ENCODE measurements at places on chromosomes 1 and 21.

- no peak for DNase-seq
Measured at GRCh38 chr1:1775327-1776226, 2.7 kb downstream of the NADK start.

- no peak for DNase-seq
Measured at GRCh38 chr1:27752360-27752759, 20.7 kb upstream of the STX12 start.

- no peak for DNase-seq
Measured at GRCh38 chr1:154865442-154866256, 4.4 kb downstream of the KCNN3 start.

- DNase-seq: no peak
Measured at GRCh38 chr21:41622831-41623548, 115.0 kb upstream of the TMPRSS2 start.

GRCh38 chr1:42815941-42816584 lies 859 bp upstream of the ERMAP start:
- DNase-seq: no peak

DNA sequence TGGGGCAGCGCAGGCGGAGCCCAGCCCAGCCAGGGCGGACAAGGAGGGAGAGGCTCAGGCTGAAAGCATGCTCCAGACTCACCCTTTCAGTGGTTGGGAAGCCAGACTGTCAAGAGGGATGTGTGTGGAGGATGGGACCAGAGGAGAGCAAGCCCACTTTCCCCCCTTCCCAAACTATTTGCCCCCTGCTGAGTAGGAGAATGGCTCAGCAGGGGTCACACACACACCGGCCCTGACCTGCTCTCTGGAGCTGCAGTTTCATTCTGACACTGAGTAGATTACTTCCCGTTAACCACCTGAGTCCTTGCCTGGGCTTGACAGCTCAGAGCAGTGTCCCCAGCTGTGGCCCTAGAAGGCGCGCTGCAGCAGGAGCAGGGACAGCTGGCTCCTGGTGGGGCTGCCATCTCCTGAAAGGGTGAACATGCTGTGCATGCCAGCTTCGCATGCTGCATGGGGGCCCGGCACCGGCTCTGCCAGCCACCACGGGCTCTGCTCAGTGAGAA lies 51.6 kb upstream of the CNTN2 start:
- DNase-seq: no peak

GRCh38 chr21:20511216-20511880 lies 486.9 kb upstream of the NCAM2 start:
- DNase-seq: no peak

GRCh38 chr21:30256100-30256499 lies 26.6 kb downstream of the KRTAP24-1 start:
- DNase-seq: no peak

- DNase-seq: no peak
Measured at GRCh38 chr1:41305576-41306363, 55.5 kb upstream of the FOXO6 start.

- DNase-seq: no peak
Measured at GRCh38 chr1:119430486-119430885, 15.5 kb downstream of the HSD3B2 start.

DNA sequence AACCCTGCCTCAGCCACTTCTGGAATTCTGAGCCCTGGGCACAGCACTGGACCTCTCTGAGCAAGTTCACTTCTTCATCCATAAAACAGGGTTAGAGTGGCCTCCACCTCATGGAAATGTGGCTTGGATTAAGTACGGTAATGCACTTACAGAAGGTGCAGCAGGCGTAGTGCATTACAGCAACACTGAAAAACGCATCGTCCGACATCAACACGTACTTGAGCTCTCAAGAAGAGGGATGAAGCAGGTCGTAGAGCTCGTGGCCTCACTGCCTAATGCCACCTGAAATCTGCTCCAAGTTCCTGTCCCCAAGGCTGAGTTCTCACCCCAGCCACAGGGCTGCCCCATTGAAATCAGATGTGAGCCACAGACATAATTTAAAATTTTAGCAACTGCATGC lies 650.1 kb downstream of the NPHP4 start:
- no peak for DNase-seq

- no peak for DNase-seq
Measured at GRCh38 chr1:53345996-53346813, 18.3 kb upstream of the LRP8 start.
